Heart left ventricle (tissue), 16 donors: ENCODE measurements at places on chromosomes 1 and 21.

- DNase-seq: no peak
Observed at GRCh38 chr1:71223641-71224340, 143.0 kb upstream of the ZRANB2 start.

GRCh38 chr1:209844695-209845407 is 17.1 kb downstream of the UTP25 start:
- no peak for DNase-seq

- DNase-seq: no peak
Observed at GRCh38 chr1:152035539-152036266, 1.1 kb downstream of the S100A11 start.

- DNase-seq: no peak
Observed at GRCh38 chr1:162360874-162361260, 15.8 kb downstream of the SPATA46 start.

DNA sequence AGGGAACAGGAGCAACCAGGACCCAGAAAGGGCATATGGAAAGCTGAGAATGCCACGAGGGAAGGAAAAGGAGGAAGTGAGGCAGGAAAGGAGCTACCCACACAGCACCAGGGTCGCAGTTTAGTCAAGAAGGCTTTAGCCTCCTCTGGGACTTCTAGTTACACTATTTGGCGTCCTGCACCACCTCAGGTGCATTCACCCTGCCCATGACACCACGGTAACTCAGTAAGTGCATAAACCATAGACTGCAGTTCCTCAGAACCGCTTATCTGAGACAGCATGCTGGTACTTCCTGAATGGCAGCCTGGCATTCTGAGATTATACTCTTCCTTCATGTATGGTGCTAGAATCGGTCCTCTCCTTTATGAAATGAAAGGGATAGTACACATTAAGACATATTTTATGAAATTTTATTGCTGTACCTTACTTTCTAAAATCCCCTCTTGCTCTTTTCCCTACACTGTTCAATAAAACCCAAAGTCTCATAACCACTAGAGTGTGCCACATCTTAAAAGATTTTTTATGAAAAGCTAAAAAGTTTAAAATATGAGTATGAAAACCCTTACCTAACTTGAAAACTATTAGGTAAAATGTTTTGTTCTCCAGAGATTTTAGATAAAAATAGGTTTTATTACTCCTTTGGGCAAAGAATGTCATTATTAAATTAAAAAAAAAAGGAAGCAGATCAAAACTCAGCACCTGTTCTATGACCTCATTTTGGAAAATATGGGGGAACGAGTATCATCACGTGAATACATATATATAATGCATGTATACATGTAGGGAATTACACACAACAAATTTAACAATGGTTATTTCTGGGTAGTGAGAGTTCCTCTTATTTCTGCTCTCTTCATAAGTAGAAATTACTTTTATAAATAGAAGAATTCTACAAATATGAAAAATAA is 67.3 kb downstream of the VAV3 start:
- no peak for DNase-seq

DNA sequence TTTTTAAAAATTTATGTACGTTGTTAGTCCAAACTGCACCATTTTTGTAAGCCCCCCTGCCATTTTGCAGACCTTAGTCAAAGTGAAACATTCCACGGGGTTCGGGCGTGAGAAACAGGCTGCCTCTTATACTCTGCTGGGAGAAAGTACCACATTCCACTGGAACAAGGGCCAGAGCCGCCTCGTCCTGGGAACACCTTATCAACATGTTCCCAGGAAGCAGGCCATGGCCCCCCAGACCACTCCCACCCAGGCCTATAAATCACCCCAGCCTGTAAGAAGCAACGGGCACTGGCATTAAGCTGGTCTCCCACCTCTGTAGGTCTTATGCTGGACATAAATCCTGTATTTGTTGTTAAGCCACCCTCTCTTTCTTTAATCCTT is 854 bp upstream of the ZRANB2 start:
- DNase-seq: no peak

- DNase-seq: no peak
Observed at GRCh38 chr1:165235155-165235776, 121.2 kb downstream of the LMX1A start.

- DNase-seq: no peak
Observed at GRCh38 chr1:211375949-211376348, 49.3 kb downstream of the TRAF5 start.

GRCh38 chr1:71030026-71030425 is 17.6 kb downstream of the PTGER3 start:
- no peak for DNase-seq

DNA sequence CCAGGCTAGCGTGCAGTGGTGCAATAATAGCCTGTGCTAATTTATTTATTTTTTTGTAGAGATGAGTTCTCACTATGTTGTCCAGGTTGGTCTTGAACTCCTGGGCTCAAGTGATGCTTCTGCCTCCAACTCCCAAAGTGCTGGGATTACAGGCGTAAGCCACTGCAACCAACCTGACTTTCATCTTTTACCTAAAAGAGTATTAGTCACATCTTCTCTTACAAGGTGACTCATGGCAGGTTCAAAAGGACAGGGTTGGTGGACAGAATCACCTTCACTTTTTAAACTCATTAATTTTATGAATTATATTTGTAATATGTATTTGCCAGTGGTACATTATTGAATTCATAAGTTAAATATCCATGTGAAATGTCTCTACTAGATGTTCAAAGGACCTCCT is 18.1 kb downstream of the JAM2 start:
- no peak for DNase-seq
